ENCODE measurements at places on chromosomes 4 and X. TPM values are rescaled to one million over a fixed set of nuclear protein-coding genes. Genes with fewer than 3 reads are reported as not detected.

Gene TMEM154
- total RNA-seq, result 2.9 TPM

Gene MAGIX
- 5.6 TPM for total RNA-seq

Gene MMRN1
- total RNA-seq, result 27.9 TPM

Gene CYBB
- total RNA-seq, result 21.7 TPM

Gene WWC2
- 9.7 TPM for total RNA-seq

Gene VSIG1
- total RNA-seq, result not detected

Gene ARHGEF6
- total RNA-seq, result 13.9 TPM

Gene BMX
- 4.8 TPM for total RNA-seq

Gene DKK2
- total RNA-seq, result not detected

GRCh38 chrX:38954520-38954919 is 153.3 kb downstream of the MID1IP1 start:
- no peaks in the 10 kb centered on the region for H3K27me3 ChIP-seq
- H3K4me1 ChIP-seq, result no peaks in the 10 kb centered on the region
- no peak overlapping the region for H3K27ac ChIP-seq
- H3K4me3 ChIP-seq, result no peak overlapping the region

GRCh38 chrX:107674480-107675364 is 46.4 kb downstream of the PRPS1 start:
- H3K27me3 ChIP-seq, result no peaks in the 10 kb centered on the region
- H3K27ac ChIP-seq, result peak overlapping the region; percentile 91
- DNase-seq, result peak; percentile 69
- H3K4me1 ChIP-seq, result peaks cover 7% of the 10 kb centered on the region

DNA sequence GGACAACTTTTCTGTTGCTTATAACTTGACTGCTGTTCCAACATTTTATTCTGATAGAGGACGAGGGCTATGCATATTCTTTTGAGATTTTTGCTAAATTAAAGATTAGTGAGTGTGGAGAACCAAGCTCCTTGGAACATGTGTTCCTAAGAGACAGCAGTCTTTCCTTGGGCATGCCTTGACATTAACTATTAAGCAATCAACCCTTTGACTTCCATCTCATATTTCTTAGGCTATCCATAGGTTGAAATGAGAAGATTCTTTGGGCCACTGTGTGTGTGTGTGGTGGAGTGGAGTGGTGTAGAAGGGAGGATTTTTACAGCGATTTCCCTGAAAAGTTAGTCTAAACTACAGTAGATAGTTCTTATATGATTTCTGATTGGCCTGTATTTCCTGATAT is 127.4 kb upstream of the POF1B start:
- no peaks in the 10 kb centered on the region for H3K27me3 ChIP-seq
- no peak overlapping the region for H3K27ac ChIP-seq
- DNase-seq, result no peak
- H3K4me3 ChIP-seq, result no peak overlapping the region
- H3K4me1 ChIP-seq, result no peaks in the 10 kb centered on the region

DNA sequence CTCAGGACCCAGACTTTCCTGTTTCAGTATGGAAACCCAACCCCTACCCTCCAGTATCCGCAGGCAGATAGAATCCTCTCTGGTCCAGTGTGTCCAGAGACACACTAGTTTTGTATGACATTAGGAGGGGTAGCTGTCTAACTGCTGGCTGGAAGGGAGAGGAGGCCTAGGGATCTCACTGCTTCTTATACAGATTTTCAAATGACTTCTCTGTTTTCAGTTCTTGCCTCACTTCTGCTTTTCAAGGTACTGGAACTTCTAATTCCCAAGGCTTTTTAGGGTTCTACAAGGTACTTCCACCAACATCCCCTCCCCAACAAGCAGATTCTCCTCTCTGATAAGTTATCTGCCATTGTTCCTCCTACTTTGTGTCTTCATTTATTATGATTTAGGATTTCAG is 6.1 kb downstream of the SGCB start:
- H3K36me3 ChIP-seq, result no peaks in the 10 kb centered on the region
- H3K4me1 ChIP-seq, result peaks cover 22% of the 10 kb centered on the region
- no peak overlapping the region for H3K27ac ChIP-seq
- no peaks in the 10 kb centered on the region for H3K27me3 ChIP-seq
- H3K4me3 ChIP-seq, result no peak overlapping the region

- H3K36me3 ChIP-seq, result no peaks in the 10 kb centered on the region
- DNase-seq, result no peak
- no peak overlapping the region for H3K4me3 ChIP-seq
- H3K27ac ChIP-seq, result no peak overlapping the region
- H3K27me3 ChIP-seq, result no peaks in the 10 kb centered on the region
Measured at GRCh38 chr4:120688791-120689190, 233.7 kb downstream of the PRDM5 start.

DNA sequence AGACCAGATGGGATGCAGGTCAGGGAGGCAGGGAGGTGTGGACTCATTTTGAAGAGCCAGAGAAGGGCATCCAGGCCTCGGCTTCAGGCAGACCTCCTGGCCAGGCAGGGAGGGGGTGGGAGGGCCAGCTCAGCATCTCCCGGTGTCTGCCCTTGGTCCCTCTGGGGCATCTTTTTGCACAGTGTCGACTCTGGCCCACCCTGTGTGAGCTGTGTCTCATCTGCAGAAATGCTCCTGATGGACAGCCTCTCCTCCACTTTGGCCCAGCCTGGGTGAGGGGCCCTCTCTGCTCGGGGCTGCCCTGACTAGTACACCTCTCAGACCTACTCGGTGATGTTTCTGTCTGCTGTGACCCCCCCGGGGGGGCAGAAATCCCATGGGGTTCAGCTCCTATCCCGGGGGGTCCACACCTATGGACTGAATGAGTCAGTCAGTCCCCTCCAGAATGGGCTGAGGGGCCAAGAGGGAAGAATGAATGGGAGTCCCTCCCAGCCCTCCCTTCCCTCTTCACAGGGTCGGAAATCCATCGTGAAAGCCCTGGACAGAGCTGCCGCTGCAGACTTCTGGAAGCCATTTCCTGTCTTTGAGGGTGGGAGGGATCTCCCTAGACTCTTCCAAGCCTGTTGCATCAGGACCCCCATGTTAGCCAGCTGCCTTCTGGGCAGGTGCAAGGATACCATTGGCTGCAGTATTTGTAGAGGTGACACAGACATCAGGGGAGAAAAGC is 196.7 kb upstream of the PSAPL1 start:
- no peaks in the 10 kb centered on the region for H3K36me3 ChIP-seq
- H3K27ac ChIP-seq, result no peak overlapping the region
- H3K4me3 ChIP-seq, result no peak overlapping the region
- H3K4me1 ChIP-seq, result no peaks in the 10 kb centered on the region
- DNase-seq, result no peak
- H3K27me3 ChIP-seq, result no peaks in the 10 kb centered on the region

GRCh38 chr4:1822568-1823544 is 29.8 kb downstream of the FGFR3 start:
- no peak for DNase-seq
- H3K4me1 ChIP-seq, result no peaks in the 10 kb centered on the region
- H3K27me3 ChIP-seq, result no peaks in the 10 kb centered on the region
- no peak overlapping the region for H3K27ac ChIP-seq
- no peak overlapping the region for H3K4me3 ChIP-seq

DNA sequence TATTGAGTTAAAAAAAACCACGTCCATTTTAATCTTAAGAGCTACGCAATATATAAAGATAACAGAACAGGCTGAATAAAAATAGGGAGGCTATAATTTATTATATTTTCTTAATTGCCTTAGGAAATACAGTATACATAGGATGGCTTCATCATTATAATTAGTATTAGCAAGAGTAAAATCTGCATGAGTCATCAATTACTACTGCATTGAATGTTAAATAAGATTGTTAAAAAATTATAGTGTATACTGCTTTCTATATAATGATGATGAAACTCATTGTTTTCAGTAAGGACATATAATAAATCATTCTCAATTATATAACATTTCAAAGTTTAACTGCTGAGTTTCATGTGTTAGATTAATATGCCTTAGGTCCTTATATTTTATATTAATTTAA is 133.4 kb upstream of the GRID2 start:
- DNase-seq, result no peak
- no peak overlapping the region for H3K27ac ChIP-seq

DNA sequence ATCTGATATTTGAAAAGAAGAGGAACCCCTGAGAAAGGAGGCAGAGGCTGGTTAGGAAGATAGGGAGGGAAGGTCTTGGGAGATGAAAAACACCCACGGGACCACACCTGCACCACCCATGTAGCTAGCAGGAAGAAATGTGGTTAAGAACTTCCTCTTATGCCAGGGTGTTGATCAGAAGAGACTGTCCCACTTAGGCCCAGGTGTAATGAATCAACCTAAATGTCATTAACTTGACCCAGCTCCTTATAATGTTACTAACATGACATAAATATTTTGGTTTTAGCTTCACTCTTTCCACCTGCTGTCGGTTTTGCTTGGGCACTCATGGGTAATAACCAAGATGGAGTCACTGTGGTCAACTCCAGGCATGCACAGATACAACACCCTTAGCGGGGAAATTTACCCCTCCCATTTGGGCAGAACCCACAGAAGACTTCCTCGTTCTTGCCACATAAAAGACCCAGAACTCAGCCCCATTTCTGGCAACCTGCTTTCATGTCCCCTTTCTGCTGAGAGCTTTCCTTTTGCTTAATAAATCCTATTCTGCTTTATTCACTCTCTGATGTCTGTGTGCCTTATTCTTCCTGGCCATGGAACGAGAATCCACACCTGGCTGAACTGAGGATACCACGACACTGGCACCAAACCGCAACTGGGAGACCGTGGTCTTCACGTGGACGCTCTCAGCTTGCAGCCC is 46.8 kb downstream of the ZNF141 start:
- no peaks in the 10 kb centered on the region for H3K36me3 ChIP-seq
- no peaks in the 10 kb centered on the region for H3K4me1 ChIP-seq
- DNase-seq, result no peak

DNA sequence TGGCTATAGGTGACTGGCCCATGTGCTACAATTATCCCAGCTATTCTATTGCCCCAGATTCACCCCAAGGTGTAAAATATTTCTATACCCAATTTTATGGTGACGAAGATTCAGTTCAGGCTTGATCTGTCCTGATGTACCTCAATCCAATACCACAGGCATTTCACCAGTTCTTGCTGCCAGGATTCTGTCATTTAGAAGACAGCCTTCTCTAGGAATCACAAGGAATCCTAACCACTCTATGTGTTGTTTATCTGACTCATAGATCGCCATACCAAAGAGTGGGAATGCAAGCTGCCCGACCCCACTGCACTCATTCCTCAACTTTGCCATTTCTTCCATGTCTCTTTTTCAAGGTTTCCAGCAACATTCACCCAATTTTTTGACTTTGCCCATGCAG is 355.0 kb upstream of the EMCN start:
- H3K27ac ChIP-seq, result no peak overlapping the region
- no peak for DNase-seq
- no peaks in the 10 kb centered on the region for H3K27me3 ChIP-seq
- no peaks in the 10 kb centered on the region for H3K36me3 ChIP-seq
- no peaks in the 10 kb centered on the region for H3K4me1 ChIP-seq

DNA sequence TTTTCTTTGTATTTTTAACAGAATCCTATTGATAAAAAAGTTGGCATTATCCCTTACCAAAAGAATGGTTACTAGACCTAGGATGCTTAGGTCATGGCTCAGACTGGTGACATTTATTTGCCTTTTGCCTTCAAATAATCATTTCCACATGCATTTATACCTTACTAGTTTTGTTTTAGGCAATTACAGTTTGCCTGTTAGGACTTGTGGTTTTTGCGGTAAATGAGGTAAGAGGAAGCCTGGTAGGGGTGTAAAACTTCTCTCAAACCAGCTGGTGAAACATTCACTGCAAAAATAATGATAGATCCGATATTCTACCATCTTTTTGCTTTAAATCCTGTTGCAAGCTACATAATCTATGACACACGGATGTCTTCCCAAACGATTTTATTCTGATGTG is 12.1 kb downstream of the LAMP2 start:
- no peak overlapping the region for H3K4me3 ChIP-seq
- H3K27me3 ChIP-seq, result no peaks in the 10 kb centered on the region
- no peak for DNase-seq
- H3K27ac ChIP-seq, result no peak overlapping the region
- H3K4me1 ChIP-seq, result peaks cover 23% of the 10 kb centered on the region

GRCh38 chr4:184267673-184268583 is 50.3 kb upstream of the ENPP6 start:
- H3K4me1 ChIP-seq, result no peaks in the 10 kb centered on the region
- peak overlapping the region; percentile 72 for H3K27ac ChIP-seq
- no peaks in the 10 kb centered on the region for H3K36me3 ChIP-seq
- peak; percentile 77 for DNase-seq

- H3K27ac ChIP-seq, result no peak overlapping the region
- H3K4me3 ChIP-seq, result no peak overlapping the region
- H3K4me1 ChIP-seq, result no peaks in the 10 kb centered on the region
- H3K36me3 ChIP-seq, result no peaks in the 10 kb centered on the region
- no peaks in the 10 kb centered on the region for H3K27me3 ChIP-seq
Measured at GRCh38 chrX:20663336-20663735, 396.6 kb upstream of the RPS6KA3 start.

DNA sequence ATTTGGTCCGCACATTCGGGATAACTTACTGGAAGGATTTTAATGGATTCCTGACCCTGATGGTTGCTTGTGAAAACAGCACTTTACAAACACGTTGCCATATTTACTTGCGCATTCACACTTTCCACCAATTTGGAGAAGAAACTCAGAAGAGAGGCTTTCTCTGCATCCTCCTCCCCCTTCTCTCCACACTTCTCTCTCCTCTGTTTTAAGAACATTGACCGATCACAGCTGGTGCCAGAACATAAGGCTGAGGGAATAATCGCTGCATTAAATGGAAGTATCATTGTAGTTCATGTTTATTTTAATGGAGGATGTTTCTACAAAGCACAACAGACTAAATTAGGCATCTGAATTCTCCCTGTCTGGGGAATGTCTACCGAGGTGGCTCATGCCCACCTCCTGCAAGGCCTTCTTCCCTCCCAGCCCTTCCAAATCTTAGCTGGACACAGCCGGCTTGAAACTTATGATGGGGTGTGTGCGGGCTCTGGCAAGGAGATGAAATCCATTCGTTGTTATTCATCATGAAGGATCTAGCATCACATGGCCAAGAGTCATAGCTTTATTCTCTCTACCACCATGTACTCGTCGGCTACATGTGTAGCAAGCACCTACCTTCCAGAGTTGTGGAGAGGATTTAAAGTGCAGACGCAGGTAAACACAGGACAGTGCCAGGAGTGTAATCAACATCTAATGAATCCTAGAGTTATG is 204.1 kb downstream of the LDB2 start:
- H3K4me3 ChIP-seq, result no peak overlapping the region
- peaks cover 10% of the 10 kb centered on the region for H3K4me1 ChIP-seq
- no peaks in the 10 kb centered on the region for H3K27me3 ChIP-seq
- DNase-seq, result no peak

- no peak overlapping the region for H3K4me3 ChIP-seq
- H3K4me1 ChIP-seq, result no peaks in the 10 kb centered on the region
Measured at GRCh38 chr4:7485096-7485495, 50.4 kb upstream of the PSAPL1 start.
